ENCODE measurements at places on chromosomes 11 and 22.

DNA sequence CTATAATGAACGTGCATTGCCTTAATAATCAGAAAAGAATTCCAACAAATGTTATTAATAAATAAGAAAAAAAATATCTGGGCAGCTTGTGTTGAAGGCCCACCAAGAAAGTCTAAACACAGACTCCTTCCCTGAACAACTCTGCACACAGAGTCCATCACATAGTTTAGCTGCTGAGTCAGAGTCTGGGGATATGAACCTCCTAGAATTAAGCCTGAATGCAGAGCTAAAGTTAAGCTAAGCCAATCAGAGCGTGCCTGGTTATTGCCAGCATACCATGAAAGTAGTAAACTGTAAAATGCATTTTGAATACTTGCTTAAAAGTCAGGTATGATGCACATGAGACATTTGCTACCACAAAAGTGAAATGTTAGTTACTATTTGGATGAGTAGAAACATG is 25.6 kb upstream of the TENM4 start:
- DNase-seq, result peak; percentile 71

DNA sequence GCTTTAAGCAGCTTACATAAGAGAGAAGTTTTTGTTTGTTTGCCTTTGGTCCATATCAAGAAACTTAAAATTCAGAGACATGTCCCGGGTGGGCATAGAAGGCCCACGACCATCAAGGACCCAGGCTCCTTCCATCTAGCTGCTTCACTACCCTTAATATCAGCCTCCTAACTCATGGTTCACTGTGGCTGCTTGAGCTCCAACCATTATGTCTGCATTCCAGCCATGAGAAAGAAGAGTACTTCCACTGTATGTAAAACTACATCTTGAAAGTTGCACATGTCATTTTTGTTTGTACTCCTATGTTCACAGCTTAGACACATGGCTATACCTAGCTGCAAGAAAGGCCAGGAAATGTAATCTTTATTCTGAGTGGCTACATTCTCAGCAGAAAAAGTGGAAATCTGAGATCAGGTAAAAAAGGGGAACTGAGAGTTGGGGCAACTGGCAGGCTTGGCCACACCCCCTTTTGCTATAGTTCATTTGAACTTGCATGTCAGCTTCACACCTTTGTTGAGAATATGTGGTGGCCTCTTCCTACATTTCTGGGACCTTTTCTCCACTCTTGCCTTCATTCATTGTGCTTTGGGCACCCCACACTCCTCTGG is 81.3 kb upstream of the TP53I11 start:
- DNase-seq, result no peak

GRCh38 chr22:40853961-40854360 is 2.5 kb downstream of the ST13 start:
- DNase-seq, result peak; percentile 40

DNA sequence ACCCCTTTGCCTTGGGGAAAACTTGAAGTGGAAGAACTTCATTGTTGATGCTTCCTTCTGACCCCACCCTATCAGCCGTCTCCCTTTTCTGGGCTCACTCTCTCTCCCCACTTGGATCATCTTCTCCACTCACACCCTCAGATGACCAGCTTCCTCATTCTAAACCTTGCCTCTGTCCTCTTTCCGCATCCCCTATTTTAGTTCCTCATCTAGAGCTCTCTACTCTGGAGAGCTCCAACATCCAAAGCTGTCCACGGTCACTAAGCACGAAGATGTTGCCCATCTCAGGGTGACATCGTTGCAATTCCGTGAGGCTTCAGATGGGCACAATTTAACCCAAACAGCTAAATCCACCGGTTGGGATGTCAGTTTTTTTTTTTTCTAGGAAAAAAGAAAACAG is 31.6 kb upstream of the ME3 start:
- DNase-seq, result no peak

DNA sequence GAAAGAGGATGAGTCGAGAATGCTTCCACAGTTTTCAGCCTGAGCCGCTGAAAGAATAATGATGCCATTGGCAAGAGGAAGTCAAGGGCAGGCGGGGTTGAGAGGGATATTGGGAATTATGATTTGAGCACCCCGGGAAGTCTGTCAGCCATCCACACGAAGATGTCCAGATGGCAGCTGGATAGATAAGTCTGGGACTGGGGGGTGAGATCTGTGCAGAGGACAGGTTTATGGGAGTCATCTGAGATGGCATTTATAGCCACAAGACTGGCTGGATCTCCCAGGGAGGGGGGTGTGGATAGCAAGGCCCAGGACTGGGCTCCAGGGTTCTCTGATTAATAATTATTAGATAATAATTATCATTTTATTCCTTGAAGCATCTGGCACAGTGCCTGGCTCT is 5.1 kb upstream of the STIP1 start:
- no peak for DNase-seq

- DNase-seq, result no peak
Observed at GRCh38 chr11:34610324-34611041, 10.4 kb upstream of the EHF start.

Data from adipocyte (in vitro differentiated cells).